ENCODE measurements at places on chromosomes 2 and 18.

- no peak for DNase-seq
These were observed 207.5 kb downstream of the NR4A2 start for GRCh38 chr2:156125018-156125417.

DNA sequence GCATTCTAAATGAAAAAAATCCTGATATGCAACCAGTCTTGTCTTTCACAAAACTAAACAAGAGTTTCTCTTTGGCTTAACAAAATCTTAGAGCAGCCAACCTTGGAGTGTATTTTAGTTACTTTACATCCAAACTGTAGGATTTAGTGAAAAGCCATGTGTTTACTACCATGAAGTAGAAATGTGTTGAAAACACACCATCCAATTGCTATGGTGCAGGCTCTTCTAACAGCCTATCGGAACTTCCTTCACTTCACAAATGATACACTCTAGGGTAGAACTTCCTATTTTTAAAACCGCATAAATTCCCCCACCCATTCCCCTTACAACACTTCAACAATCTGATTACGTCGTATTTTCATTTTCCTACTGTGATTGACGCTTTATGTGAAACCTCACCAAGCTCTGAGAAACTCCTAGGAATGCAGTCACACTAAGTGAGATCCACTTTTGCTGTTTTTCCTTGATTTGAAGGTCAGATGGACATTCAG lies 74.4 kb upstream of the MAP4K4 start:
- peak; percentile 95 for DNase-seq

GRCh38 chr2:143476336-143477087 lies 347.3 kb downstream of the ARHGAP15 start:
- DNase-seq: no peak

DNA sequence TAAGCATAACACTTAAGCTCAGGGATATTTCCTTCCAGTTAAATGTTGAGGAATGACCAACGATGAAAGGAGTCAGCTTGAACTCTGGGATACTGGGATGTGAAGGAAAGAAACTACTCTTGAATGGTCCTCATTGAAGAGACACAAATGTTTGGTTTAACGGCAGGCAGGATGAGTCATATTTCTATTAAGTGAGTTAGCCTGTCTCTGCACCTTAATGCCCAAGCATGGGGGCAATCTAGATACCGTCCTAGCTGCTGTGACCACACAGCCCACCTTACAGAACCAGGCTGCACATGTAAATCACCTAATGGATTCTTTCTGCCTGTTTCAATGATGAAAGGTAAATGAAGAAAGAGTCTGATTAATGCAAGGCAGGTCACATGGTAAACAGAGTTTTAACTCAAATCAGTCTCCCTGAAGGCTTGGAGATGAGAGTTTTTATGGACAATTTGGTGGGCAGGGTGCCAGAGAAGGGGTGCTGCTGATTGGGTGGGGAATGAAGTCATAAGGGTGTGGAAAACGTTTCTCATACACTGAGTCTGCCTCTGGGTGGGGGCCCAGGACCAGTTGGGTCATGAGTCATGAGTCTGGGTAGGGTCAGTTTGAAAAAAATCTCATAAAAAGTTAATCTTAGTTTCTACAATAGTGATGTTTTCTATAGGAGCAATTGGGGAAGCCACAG lies 144.6 kb upstream of the MMADHC start:
- no peak for DNase-seq

GRCh38 chr2:176729706-176730569 lies 460.7 kb downstream of the MTX2 start:
- DNase-seq: no peak
